HFF-Myc (cell line): ENCODE measurements at places on chromosomes 4 and X.

- DNase-seq = no peak
Observed at GRCh38 chr4:129098531-129099001, 2.6 kb downstream of the C4orf33 start.

GRCh38 chrX:20224814-20225487 lies 41.8 kb downstream of the RPS6KA3 start:
- no peak for DNase-seq

- DNase-seq = no peak
Observed at GRCh38 chr4:154456240-154456639, 35.4 kb downstream of the DCHS2 start.

GRCh38 chrX:55713631-55714030 lies 3.9 kb upstream of the RRAGB start:
- DNase-seq = no peak

GRCh38 chr4:139921429-139922184 lies 232.4 kb downstream of the MAML3 start:
- DNase-seq = no peak

GRCh38 chr4:159977907-159978617 lies 875.2 kb downstream of the RAPGEF2 start:
- no peak for DNase-seq

DNA sequence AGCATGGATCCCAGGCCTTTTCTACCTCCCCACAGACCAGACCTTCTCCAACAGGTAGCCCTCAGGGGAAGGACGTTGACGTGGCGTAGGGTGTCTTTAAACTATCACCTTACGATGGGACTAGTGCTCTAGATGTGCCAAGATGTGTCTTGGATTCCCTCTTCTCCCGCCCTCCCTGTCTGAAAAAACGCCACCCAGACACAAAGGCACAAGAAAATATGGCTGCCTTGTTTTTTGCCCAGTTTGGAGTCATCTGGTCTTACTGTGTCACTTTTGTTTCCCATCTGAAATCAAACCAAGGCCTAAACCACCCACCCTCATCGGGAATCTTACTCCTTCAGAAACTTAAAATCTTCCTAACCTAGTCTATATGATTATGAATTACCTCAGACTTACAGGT lies 235.4 kb downstream of the OR13H1 start:
- no peak for DNase-seq

DNA sequence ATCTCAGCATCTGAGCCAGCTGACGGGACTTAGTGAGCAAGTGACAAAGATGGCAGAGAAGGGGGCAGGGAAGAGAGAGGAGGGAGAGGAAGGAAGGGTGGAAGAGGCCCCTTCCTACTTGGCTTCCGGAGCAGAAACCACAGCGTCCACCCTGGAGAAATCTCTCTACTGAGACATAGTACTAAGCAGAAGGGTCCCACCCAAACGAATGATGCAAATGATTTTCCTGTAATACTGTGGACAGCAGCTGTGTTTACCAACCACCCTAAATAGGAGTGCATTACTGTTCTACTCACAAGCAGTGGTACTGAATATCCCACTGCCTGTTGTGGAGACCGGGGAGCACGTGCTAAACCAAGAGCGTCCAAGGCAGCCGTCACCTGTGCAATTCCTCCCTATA lies 29.4 kb downstream of the DTHD1 start:
- DNase-seq = no peak

DNA sequence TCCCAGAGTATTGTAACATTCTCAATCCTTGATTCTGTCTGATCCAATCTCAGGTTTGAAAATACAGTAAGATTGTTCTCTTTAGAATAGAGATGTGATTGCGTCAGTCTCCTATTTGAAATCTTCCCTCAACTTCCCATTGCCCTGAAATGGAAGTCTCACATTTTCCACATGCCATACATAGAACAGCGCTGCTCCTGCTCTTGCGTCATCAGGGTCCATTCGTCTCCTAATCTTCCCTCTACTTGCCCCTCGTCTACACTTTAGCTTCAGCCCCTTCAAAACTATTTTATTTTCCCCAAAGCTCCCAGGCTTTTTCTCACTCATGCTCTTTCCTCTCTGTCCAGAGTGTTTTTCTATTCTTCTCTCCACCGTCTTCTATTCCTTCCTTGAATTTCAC lies 301.7 kb upstream of the MAGEB2 start:
- DNase-seq = no peak

- no peak for DNase-seq
Observed at GRCh38 chr4:110163327-110164069, 34.9 kb downstream of the ELOVL6 start.
